ENCODE measurements at places on chromosomes 1 and 21.

GRCh38 chr21:29376556-29376955 is 77.8 kb downstream of the BACH1 start:
- no peak for DNase-seq

DNA sequence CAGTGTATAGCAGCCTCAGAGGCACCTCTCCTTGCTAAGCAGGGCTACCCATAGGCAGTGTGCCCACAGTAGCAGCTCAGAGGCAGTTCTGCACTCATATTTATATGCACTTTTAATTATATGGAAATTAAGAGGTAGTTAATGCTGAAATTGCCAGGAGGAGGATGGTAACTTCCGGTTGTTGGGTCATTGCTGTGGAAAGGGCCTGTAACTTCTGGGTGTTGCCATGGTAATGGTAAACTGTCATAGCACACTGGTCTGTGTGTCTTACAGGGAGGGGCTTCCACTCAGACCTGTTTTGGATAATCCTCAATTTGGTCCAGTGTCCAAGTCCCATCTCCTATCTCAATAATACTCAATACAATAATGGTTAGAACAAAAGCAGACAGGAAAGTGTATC is 7.6 kb downstream of the CFH start:
- DNase-seq, result no peak

DNA sequence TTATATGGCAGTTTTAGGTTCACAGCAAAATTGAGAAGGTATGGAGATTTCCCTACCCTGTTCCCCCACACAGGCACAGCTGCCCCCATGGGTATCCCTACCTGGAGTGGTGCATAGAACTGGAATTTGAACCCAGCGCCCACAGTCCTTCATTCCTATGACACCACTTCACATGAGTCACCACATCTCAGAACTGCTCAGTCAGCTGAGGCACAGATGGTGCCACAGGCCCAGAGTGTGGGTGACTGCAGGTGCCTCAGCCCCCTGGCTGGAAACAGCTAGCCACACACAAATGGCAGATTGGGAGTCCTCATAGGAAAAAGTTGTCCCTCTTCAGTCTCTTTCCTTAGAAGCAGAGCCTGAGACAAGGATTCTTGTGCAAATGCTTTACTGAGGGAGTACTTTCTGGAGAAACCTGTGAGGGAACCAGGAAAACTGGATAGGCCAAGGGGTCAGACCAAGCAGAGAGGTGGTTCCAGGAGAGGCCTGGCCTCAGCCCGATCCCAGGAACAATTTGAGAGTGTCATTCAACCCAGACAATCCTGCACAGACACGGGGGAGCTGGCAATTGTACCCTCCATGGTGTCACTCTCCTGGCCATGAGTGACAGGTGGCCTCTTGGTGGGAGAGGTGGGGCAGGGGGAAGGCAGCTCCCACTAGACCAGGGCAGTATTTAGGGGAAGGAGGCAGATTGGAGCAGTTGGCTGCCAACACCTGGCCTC is 6.9 kb downstream of the PLA2G2D start:
- DNase-seq, result no peak

- DNase-seq, result no peak
Observed at GRCh38 chr1:77288275-77288674, 6.5 kb downstream of the AK5 start.

- DNase-seq, result no peak
Observed at GRCh38 chr1:224095867-224096266, 18.0 kb upstream of the FBXO28 start.

DNA sequence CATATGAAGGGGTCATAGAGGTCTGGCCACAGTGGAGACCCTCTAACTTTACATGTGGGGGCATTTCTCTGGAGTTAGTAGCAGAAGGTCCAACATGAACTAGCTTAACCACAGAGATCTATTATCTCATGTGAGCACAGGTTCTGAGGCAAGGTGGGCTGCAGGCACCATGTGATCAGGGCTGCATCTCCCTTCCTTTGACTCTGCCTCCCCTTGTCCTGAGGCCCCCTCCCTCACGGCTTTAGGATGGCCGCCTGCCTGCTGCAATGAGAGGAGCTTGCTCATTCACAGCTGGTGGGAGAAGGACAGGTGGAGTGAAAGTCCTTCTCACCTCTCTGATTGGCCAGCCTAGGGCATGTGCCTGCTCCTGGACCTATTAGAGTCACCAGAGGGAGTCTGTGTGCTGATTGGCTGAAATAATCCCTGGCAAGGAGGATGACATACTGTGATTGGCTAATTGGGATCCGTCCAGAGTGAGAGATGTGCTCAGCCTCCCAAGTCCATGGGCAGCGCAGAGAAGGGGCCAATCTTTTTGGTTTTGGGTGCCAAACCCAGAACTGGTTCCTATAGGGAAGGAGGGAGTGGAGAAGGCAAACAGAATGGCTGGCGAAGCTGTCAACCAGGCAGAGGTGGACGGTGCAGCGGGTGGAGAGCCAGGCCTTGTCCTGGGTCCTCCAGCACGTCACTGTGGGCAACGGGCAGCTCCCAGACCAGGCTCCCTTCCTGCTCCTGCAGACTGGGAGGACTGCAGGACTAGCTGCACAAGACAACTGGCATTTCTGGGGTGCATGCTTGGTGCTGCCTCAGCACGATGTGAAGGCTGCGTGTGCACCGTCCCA is 39.4 kb upstream of the C1orf174 start:
- DNase-seq, result no peak

DNA sequence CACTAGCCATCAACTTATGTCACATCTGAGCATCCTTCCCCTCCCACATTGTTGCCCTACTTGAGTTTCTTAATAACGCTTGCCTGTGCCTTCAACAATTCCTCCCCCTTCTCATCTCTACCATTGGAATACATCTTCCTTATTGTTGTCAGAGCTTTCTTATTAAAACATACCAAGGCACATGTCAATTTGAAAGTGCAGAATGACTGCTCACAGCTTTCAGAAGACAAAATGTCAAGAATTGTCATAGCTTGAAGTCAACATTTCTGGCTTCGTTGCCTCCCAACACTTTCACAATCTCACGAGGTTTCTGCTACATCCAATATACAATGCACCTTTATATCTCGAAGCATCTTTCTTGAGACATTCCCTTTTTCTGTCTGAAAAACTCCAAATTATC is 279.9 kb downstream of the LRRC7 start:
- no peak for DNase-seq

DNA sequence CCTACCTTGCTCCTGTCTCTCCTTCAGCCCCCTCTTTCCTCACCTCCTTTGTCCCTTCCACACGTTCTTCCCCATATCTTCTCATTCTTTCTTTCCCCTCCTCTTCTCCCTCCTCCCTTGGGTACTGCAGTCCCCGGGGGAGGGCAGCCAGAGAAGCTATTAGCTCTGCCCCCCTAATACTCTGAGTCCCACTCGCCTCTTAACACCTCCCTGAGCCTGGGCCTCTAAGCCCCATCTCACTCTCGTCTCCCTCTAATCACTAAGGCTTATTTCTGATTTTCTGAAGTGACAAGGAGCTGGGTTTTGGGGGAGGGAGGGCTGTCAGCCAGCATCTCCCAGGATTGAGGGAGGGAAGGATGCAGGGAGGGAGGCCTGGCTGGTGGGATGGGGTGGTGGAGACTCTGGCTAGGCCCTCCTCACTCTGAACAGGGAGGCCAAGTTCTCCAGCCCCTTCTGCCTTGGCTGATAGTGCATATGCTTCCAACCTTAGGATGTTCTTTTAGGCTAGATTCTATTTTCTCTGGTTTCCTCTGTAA is 25.6 kb upstream of the DMBX1 start:
- no peak for DNase-seq

DNA sequence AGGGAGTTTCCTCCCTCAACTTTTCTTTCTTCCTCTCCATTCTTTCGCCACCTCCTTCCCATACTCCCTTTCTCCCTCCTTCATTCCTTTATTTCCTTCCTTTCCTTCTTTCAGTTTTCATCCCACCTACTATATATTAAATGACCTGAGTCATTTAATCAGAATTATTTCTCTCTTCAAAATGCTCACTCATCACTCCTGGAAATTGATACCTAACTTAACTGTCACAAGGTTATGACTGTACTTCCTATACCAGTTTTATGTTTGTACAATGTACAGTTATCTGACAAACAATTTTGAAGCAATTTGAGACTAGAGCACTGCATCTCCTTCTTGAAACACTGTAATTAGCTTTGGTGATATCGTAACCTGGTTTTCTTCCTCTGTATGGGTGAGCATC is 41.4 kb downstream of the NEXN start:
- DNase-seq, result no peak

DNA sequence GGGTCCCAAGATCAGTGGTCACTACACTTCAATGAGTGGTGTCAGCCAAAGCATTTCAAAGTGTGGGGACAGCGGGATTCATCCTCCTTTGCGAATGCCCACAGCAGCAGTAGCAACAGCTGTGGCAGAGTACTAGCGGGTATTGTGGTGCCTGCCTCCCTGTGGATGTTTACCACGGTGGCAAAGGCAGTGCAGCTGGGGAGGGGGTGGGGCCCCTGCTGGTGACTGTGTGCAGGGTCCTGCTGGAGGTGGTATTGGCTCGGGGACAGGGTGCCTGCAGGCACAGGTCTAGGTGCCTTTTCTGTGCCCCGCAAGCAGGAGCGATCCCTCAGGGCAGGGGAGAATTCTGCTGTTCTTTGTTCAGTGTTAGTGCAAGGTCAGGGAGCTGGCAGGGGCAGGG is 415.7 kb downstream of the USP25 start:
- DNase-seq, result no peak

GRCh38 chr1:204041232-204041767 is 31.6 kb upstream of the SOX13 start:
- DNase-seq, result no peak

DNA sequence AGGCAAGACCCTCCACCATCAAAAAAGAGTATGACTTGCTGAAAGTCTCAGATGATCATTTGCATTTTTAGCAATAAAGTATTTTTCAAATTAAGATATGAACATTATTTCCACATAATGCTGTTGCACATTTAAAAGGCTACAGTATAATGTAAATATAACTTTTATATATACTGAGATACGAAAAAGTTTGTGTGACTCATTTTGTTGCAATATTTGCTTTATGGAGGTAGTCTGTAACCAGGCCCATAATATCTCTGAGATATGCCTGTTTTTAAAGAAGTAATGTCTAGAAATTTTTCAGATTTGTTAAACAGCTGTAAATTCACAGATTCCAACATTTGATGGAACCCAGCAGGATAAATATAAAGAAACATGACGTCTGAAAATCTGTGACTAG is 86.7 kb downstream of the MAN1A2 start:
- no peak for DNase-seq

DNA sequence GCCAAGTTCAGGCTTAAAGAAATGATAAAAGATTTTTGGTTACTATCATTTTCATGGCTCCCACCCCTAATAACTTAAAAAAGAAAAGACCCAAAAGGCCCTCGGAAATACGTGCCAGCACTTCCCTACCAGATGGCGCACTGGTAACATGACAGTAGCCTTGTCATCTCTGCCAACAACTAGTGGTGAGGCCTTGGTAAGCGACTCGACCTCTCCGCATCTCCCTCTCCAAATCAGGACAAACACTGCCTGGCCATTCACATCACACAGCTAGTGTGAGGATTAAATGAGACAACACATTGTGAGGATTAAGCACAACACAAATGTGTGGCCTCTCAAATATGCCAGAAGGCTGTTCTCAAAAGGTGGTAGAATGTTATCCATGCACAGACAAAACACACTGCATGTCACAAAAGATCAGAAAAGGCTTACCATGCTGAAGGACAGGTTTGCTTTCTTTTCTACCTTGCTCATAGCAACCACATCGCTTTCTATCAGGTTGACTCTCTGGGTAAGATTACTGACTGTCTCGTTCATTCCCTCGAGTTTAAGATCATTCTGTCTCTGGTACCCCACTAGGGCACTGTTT is 16.4 kb downstream of the TEX38 start:
- no peak for DNase-seq

GRCh38 chr1:60583696-60584095 is 498.7 kb upstream of the NFIA start:
- DNase-seq, result no peak

DNA sequence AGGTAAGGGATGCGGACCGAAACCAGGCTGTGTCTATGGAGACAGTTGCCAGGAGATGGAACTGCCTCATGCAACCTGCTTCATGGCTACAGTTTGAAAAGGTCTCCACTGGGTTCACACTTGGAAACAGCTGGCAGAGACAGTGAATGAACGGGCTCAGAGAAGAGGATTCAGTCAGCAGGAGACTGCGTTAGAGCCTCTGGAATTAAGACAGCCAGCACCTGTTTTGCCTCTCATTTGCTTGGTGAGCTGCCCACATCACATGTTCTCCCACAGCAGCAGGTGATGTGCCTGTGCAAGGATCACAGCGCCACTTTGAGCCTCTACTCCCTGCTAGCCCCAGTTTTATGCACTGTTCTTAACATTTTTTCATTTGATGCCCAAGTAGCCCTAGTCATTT is 321.0 kb downstream of the PLPP3 start:
- no peak for DNase-seq

DNA sequence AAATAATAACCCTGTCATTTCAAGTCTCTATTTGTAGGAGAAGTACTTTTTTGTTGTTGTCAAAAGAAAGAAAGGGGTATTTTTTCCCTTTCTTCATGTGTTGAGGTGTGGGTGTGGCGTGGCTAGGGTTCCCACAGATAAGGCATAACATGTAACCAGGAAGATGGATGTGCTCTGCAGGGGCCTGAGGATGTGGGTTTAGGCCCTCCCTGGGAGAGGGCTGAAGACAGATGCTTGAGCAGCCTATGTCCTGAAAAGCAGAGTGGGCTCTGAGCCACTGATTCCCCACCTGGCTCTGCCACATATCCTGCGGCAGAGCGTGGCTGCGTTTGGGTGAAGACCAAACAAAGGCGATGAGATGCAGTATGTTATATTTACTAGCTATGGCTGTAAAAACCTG is 13.9 kb upstream of the ADAR start:
- no peak for DNase-seq

DNA sequence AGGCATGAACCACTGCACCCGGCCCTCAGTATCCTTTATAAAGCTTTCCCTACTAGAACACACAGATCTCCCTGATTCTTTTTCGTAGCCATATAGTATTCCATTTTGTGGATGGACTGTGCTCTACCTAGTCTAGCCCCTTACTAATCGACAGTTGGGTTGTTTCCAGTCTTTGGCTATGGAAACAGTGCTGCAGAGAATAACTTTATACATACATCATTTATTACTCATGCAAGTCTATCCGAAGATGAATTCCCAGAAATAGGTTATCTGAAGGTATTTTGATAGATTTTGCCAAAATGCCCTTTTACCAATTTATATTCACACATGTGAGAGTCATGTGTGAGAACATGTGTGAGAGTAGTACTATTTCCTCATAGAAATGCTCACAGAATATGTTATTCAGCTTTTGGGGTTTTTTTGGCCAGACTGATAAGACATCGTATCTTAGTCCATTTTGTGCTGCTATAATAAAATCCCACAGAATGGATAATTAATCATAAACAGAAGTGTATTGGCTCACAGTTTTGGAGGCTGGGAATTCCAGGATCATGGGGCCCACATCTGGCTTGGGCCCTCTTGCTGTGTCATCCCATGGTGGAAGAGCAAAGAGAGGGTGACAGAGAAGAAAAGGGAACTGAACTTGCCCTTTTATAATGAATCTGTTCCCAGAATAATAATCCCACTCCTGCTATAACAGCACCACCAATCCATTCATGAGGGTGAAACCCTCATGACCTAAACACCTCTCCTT is 17.3 kb upstream of the FGR start:
- DNase-seq, result no peak
